ENCODE measurements at places on chromosomes 3 and 15. TPM values are rescaled to one million over a fixed set of nuclear protein-coding genes. Genes with fewer than 3 reads are reported as not detected.

DNA sequence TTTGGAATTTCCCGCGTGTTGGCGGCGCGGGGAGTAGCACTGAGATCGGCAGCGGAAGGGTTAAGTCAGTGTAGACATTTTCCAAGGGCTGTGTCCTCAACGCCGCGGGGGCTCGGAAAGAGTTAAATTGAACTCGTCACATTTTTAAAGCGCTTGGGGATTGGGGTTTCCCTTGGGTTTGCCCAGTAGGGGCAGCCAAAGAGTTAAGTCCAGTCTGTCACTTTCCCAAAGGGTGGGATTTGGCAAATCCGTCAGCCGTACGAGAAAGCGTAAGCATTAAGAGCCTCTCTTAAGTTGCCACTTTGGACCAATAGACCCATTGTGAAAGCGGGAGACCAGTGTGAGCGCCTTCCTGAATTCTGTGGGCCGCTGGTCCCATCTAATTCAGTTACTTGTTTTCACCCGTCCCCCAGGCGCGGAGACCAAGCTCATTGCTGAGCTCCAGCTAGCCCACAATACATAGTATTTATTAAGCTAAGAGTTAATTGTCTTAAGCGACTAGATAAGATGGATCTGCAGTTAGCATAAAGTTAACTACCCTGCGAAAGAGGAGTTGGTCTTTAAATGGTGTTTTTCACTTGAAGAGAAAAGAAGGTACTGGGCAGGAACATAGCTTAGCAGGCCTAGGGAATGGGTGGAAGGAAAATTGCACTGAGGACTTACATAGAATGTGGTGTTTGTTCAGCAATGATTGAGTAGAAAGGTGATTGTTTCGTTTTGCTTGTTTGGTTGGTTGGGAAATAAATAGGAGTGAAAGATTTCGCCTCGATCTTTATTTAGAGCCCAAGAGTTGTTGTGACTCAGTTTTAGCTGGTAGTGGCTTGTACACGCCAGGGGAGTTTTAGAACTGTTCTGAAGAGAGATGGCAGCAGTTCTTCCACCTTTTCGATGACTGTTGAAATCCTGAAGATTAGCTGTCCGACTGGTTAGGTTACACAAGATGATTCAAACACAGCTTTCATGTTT, 932 bp downstream of the ARL8B start:
- peak; percentile 42 for DNase-seq

- no peak for DNase-seq
These were observed 308.5 kb upstream of the PROK2 start for GRCh38 chr3:72093270-72093991.

DNA sequence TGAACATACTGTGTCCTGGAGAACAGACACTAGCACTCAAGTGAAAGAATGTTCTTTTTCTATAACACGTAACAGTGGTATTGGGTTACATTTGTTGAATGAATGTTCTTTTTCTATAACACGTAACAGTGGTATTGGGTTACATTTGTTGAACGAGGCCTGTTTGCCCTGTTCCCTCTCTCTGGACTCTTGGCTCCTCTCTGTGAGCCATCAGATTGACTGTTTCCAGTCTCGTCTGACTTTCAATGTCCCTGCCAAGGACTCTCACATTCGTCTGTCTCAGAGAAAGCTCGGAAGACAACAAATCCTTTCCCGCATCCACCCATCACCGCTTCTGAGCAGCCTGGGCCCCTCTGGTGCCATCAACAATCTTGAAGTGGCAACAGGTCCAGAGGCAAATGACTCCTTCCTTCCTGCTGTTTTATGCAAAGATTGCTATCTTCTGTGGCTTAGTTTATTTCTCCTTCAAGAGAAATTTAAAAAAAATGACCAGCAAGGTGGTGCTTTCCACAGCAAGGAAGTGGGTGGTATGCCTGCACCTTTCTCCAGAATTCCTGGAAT, 8.0 kb downstream of the TMEM45A start:
- DNase-seq, result no peak

DNA sequence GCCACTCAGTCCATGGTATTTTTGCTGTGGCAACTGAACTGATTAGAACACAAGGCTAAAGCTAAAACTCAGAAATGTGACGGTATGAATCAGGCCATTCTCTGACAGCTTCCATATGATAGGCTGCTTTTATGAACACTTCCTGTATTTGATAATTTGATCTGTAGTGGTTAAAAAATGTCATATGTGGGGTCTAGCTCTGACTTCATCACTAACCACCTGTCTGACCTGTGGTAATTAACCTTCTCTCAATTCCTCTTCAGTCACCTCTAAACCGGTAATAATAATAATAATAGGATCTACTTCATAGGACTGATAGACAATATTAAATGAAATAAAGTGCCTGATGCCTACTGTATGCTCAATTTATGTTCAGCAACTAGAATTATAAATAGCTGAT, 223.2 kb downstream of the MBNL1 start:
- DNase-seq, result no peak

DNA sequence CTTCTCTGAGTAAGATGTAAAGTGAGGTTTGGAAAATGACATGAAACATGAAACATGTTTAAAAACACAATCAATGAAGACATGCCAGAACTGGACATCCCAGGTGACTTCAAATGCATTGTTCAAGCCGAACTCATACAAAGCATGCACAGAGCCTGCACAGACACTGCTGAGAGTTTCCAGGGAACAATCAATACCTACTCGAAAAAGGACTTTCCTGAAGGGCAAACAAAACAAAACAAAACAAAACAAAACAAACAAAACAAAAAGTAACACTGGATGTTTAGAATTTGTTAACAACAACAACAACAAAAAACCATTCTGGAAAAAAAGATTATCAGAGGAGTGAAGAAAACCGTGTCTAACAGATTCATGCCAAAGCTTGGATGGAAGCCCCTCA, 10.5 kb upstream of the TM4SF19 start:
- DNase-seq, result no peak

DNA sequence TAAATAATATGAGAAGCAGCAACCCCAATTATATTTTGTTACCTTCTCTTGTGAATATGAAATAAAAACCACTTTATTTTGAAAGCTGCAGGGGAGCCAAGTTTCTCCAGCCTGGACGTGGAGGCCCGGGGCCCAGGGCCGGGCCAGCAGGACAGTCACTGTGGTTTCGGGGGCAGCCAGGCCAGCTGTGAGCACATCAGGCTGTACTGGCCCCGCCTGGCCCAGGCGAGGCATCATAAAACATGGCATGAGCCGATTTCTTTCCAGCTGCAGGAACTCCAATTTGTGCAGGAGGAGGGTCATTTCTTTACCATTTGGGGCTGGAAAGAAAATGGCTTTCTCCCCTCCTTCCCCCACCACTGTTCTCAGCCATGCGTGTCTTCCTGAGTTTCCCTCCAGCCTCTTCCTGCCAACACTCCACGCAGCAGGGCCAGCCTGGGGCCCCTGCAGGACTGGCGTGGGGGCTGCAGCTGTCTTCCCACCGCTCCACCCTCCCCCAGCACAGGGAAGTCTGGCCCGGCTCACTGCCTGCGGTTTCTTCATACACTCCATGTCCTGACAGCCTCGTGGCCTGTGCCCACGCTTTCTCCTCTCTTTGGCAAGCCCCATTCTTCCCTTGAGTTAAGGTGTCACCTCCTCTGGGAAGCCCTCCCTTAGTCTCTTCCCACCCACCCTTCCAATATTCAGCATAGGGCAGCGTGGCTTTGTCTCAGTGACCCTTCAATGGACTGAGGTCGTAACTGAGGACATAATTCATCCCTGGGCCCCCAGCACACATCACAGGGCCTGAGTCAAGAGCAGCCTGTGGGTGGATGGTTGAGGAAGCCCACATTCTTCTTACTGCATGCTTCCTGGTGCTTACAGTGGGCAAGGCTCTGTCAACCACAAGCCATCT, 135.8 kb downstream of the CHSY1 start:
- peak; percentile 78 for DNase-seq

DNA sequence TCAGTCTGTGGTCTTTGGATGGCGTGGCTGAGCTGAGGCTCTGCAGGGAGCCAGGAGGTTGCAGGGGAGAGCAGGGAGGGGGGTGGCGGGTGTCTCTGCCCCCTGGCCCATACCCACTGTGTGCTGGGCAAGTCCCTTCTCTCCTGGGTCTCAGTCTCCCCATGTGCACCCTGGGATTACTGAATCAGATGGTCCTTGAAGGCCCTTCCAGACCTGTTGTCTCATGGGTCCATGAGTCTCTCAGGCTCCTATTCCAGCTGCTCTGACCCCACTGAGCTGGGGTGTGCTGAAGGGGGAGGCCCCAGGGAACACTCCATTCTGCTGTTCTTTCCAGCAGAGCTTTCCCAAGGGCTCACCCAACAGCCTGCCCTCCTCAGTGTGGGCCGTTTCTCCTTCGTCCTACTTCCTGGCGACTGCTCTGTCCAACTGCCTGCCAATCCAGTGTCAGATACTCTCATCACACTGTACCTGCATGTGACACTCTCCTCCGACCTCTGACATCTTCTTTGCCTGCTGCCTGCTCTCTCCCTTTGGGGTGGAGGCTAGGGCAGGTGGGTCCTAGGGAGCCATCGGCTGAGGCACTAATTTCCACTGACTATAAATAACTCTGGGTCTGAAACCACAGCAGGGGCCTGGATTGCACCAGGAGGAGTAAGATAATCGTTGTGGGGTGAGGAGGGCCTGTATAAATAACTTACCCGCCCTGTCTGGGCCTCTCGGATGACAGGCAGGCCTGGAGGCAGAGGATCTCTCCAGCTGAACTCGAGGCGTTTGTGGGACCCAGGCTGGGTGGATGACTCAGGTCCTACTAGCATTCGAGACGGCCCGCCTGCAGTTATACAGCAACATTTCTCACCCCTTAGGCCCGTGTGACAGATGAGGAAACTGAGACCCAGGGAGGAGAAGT, 67.1 kb downstream of the ATP2B2 start:
- DNase-seq, result no peak

DNA sequence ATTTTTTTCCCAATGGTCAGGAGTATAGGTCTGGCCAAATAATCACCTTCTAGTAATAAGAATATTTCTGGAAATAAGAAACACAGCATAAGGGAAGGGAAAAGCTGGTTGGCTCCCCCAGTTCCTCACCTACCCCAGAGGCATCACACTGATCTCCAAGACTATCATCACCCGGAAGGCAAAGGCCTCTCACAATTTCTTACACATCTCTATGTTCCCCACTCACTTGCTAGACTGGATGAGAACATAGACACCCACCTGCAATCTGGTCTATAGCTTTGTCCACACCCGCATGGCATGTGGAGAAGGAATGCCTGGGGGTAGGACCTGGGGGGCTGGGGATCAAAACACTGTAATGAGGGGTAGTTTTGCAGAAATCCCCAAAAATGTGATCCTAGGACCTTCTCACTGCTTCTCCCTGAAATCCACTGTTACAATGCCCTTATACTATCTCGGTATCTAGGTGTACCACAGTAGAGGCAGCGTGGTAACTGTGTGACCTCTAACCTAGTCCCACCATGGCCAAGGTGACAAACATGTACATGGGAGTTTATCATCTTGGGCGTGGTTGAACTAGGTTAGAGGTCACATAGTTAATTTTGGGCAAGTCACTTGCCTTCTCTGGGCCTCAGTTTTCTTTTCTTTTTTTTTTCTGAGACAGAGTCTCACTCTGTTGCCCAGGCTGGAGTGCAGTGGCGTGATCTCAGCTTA, 29.5 kb upstream of the NRROS start:
- DNase-seq, result no peak

GRCh38 chr3:70947579-70947978, 635.1 kb upstream of the MDFIC2 start:
- DNase-seq, result no peak

- DNase-seq, result no peak
These were observed 153.3 kb downstream of the P3H2 start for GRCh38 chr3:189967254-189967865.

DNA sequence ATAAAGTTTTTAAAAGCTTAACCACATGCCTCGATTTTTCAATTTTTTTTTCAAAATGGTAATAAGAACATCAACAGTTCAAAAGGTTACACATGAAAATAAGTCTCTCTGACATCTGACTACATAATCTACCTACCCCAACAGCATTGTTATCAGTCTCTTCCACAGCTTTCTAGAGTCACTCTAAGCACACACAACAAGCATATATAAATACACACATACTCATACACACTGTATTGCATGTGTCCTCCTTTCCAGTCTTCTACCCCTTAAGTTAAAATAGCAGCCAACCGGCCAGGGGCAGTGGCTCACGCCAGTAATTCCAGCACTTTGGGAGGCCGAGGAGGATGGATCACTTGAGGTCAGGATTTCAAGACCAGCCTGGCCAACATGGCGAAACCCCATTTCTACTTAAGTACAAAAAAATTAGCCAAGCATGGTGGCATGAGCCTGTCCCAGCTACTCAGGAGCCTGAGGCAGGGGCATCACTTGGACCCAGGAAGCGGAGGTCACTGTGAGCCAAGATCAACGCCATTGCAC, 12.2 kb downstream of the TBL1XR1 start:
- DNase-seq, result no peak

GRCh38 chr15:84001655-84002054, 233.9 kb upstream of the GOLGA6L4 start:
- DNase-seq, result no peak

MME gene
- 19.6 TPM for polyA plus RNA-seq

AQR gene
- 44.1 TPM for polyA plus RNA-seq

DNA sequence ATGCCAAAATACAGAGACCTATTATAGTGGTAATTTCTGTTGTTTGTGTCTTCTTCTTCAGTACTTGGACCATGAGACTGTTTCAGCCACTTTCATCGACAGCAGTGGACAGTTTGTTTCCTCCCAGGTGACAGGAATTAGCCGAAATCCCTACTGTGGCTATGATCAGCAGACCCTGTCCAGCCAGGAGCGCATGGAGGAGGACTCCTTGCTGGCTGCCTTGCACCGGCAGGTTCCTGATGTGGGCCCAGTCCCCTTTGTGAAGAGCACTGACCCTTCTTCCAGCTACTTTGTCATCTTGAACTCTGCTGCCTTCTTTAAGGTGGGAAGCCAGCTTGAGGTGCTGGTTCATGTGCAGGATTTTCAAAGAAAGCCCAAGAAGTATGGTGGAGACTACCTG, 22.2 kb downstream of the NXPE3 start:
- DNase-seq, result no peak

- no peak for DNase-seq
These were observed 177.8 kb downstream of the WNT5A start for GRCh38 chr3:55309336-55309735.

ECE2 gene
- not detected for polyA plus RNA-seq

FBXO40 gene
- polyA plus RNA-seq, result 0.10 TPM

KLHL40 gene
- not detected for polyA plus RNA-seq

ITPKA gene
- 0.85 TPM for polyA plus RNA-seq

GRCh38 chr3:52983336-52983807, 62.5 kb downstream of the SFMBT1 start:
- DNase-seq, result no peak

GRCh38 chr3:155604967-155605366, 139.9 kb downstream of the PLCH1 start:
- no peak for DNase-seq

DAZL gene
- polyA plus RNA-seq, result not detected

GRCh38 chr3:43001094-43001553, 22.0 kb downstream of the GASK1A start:
- DNase-seq, result peak; percentile 95

DIPK2A gene
- polyA plus RNA-seq, result 42.2 TPM

DNA sequence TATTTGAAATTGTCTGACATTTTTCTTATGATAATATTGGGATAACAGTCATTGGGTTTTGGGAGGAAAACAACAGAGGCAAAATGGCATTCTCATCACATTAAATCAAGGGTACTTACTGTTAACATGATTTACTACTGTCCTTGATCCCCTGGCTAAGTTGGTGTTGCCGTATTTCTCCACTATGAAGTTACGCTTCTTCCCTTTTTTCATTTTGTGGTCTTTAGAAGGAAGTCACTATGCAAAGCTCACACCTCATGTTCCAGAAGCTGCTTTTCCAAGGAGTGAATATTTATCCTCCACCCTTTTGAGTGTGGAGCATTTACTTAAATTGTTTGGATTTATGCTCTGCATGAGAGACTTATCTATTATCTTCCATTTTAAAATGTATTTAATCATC, 63.7 kb downstream of the ALCAM start:
- DNase-seq, result no peak

Data from left lung (tissue), 14 donors.